ENCODE measurements at places on chromosomes 1 and 21.
A peak's percentile ranks its signal among the peaks of the same experiment; 100 is the strongest.

DNA sequence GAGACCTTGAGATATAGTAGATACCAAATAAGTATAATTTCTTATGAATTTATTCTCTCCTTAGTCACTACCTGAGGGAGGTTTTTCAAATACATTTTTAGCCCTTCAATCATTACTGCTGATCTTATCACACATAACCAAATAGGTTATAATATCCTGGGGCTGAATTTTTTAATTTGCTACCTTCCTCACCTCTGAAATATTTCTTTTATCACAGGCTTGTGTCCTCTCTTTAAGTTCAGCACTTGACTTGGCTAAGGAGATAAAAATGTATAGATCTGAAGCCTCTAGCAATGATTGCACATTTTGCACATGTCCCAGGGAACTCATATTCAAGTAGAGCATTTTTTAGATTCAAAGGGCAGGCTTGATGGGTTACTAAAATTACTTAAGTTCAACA, 23.1 kb downstream of the CFH start:
- DNase-seq, result no peak

DNA sequence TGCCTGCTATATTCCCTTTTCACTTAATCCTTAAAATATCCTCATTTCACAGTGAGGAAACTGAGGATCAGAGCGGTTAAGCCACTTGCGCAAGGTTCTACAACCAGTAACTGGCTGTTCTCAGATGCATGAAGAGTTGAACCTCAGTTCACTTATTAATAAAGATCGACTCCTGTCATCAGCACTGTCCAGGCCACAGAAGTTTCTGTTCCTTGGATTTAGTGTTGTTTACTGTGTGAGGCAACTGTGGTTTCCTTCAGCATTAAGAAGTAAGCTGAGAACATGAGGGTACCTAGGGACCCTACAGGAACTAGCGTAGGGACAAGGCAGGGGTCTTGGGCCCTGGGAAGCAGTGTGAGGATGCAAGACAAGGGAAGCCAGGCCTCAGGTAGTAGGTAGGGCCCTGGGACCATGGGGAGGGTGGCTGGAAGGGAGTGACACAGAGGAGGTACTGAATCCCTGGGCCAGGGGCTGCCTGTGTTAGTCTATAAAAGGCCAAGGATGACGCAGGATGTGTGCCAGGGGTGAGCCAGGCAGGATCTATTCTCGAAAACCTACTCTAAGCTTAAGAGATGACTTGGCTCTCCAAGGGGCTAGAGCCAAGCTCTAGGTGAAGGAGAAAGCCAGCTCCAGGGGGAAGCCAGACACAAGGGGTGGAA, 181.2 kb upstream of the CSF3R start:
- no peak for DNase-seq

- peak; percentile 45 for DNase-seq
Observed at GRCh38 chr1:17719874-17720273, 35.3 kb upstream of the ACTL8 start.

- DNase-seq, result peak; percentile 18
Observed at GRCh38 chr1:183632964-183633363, 2.6 kb downstream of the ARPC5 start.

Data from GM23248 (cell line).